ENCODE measurements at places on chromosomes 16 and 17. TPM values are rescaled to one million over a fixed set of nuclear protein-coding genes. Genes with fewer than 3 reads are reported as not detected.

CCL17 gene
- not detected for total RNA-seq

NECAB2 gene
- total RNA-seq: 1.4 TPM

GAST gene
- total RNA-seq: not detected

PITPNM3 gene
- 0.59 TPM for total RNA-seq

TBC1D3G gene
- not detected for total RNA-seq

GPR179 gene
- total RNA-seq: 0.97 TPM

OR1F1 gene
- not detected for total RNA-seq

HSDL1 gene
- 10.5 TPM for total RNA-seq

DNASE1L2 gene
- 0.97 TPM for total RNA-seq

GRCh38 chr17:10205549-10206185 is 7.3 kb upstream of the GAS7 start:
- DNase-seq: no peak

- DNase-seq: no peak
Measured at GRCh38 chr16:185213-185612, 5.0 kb downstream of the HBQ1 start.

DNA sequence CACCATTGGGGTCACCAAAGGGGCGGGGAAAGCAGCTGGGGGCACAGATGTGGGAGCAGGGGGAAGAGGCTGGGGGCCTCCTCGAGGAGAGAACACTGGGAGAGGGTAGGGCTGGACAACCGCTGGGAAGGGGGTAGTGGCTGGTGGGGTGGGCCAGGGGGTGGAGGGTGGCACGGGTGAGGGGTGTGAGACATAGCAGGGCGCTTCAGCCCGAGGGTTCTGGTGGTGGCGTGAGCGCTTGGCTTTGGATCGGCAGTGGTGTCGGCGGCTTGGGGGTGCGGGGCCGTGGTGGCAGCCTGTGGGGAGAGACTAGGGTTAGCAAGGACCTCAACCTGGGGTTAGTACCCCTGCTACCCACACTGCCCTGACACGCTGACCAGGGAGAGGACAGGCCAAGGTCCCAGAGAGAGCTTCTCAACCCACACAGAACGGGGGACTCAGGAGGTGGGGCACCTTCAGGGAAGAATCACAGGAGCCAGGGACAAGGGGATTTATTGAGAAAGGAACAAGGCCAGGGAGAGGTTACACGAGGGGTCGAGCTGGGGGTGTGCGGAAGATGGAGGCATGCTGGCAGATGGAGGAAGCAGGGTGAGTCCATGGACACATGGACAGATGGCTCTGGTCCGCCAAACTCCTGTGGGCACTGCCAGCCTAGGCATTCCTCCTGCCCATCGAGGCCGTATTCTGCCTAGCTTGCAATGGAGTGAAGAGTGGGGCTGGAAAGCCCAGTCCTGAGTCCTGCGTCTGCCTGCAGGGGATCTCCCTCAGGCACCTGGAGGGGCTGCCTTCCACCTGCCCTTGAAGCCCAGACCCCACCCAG is 8.4 kb downstream of the PER1 start:
- no peak for DNase-seq

DNA sequence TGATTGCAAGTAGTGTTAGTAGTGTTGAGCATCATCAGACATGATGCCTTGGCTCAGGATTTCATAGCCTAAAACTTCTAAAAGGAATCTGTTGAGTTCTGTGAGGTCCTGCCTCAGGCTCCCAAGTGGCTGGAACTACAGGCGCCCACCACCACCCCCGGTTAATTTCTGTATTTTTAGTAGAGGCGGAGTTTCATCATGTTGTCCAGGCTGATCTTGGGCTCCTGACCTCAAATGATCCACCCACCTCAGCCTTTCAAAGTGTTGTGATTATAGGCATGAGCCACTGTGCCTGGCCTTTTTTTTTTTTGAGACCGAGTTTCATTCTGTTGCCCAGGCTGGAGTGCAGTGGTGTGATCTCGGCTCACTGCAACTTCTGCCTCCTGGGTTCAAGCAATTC is 5.7 kb downstream of the PSMD11 start:
- DNase-seq: no peak

- DNase-seq: no peak
Measured at GRCh38 chr17:57004944-57005579, 27.1 kb downstream of the SCPEP1 start.

DNA sequence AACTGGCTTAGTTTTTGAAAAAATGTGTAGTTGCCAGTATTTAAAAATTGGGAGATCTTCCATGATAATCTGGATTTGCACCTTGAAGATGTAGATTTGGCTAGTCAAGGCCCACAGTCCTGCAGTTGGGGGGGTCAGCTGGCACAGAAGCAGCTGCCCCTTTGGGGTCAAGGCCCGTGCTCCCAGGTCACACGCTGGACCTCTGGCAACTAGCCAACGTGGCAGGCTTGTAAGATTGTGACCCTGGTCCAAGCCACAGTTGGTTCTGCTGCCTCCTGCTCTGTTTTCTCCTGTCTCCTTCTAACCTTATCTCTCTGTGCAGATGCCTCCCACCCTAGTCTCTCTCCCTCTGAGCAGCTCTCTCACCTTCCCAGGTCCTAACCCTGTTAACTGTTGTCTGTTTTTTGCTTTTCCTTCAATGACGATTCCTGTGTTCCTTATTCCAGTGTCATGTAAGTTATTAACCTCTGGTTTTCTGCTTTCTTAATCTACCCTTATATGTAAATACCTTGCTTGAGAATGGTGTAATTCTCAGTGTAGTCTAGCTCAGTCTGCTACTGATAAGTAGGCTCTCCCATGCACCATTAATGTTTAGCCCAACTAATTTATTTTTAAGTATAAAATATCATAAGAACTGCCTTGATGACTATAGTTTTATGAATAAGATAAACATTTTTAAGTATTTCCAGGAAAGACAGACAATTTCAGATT is 27.9 kb downstream of the CLEC16A start:
- DNase-seq: no peak

- DNase-seq: peak; percentile 69
Measured at GRCh38 chr16:78684030-78684611, 584.7 kb downstream of the WWOX start.

- no peak for DNase-seq
Measured at GRCh38 chr16:1464894-1465566, 9.8 kb downstream of the CLCN7 start.

DNA sequence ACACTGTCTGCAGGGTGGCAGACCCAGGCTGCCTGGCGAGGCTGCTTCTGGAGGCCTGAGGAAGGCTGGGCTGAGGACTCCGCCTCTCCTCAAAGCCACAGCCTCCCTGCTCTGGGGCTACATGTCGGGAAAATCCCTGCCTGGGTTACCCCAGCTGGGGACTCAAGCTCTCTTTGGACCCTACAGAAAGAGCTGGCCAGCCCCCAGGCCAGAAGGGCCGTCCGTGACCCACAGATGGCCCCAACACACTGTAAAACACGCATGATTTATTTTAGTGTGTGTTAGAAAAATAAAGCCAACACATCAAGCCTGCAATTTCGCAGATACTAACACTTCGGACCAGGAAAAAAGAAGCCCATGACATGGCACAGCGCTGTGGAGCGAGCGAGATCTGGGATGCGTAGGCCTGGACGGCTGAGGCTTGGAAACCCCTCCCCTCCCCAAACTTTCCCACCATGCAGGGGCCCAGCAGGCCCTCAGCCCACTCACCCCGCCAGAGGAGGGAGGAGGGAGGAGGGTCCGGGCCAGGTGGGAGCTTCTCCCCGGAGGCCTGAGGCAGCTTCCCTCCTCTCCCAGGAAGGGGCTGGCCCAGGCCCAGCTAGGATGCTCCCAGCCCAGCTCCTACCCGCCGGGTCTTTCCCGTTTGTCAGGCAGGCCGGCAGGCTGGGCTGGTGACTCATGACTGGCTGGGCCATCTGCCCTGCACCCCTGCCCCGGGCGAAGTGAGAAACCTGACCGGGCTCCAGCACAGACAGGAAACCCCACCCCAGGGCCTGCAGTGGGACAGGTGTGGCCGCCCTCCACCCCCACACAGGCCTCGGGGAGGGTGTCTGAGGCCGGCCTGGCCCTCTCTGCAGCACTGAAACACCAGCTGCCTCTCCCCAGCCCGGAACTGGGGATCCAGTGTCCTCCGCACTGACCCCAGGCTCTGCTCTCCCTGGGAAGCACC is 34.1 kb upstream of the SLC38A10 start:
- peak; percentile 89 for DNase-seq

- DNase-seq: no peak
Measured at GRCh38 chr17:48044851-48045250, 3.3 kb upstream of the NFE2L1 start.

- DNase-seq: no peak
Measured at GRCh38 chr17:74337834-74338500, 11.9 kb downstream of the KIF19 start.

DNA sequence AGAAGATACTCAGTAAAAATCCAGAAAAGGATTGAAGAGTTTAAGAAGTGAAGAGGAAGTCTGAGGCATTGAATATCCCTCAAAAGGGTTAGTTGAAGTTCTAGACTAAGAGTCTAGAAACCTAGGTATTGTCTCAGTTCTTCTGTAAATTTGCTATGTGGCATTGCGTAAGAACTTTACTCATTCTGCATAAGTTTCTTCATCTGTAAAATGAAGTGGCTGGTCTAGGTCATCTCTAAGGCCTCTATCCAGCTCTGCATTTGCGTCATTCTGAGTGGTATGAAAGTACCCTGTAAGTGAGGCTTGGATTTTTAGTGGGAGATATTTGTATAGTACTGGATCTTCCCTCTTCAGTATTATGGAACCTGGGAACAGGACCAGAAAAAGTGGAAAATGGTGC is 130.2 kb downstream of the MYO1D start:
- DNase-seq: no peak

DNA sequence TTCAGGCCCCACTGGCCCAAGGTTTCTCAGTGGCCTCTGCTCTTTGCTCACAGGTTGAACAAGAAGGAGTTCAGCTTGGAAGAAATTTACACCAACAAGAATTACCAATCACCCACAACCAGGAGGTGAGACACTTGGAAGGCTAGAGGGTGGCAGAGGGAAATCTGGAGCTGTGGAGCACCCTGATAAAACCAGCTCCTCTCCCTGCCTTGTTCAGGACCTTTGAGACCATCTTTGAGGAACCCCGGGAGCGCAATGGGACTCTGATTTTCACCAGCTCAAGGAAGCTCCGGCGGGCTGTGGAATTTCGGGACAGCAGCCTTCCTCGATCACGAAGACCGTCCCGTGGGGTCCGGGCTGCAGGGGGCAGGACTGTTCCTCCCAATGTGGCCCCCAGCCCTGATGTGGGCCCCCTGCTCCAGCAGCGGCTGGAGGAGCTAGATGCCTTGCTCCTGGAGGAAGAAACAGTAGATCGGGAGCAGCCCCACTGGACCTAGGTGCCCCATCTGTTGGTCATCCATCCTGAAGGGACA is 2.4 kb upstream of the FBRS start:
- no peak for DNase-seq

GRCh38 chr16:10182222-10183053 is at the start of gene GRIN2A:
TSS of gene GRIN2A (minus strand) at chr16:10182428. CDS start at chr16:10180411, 2,017 bp downstream.
- DNase-seq: no peak

DNA sequence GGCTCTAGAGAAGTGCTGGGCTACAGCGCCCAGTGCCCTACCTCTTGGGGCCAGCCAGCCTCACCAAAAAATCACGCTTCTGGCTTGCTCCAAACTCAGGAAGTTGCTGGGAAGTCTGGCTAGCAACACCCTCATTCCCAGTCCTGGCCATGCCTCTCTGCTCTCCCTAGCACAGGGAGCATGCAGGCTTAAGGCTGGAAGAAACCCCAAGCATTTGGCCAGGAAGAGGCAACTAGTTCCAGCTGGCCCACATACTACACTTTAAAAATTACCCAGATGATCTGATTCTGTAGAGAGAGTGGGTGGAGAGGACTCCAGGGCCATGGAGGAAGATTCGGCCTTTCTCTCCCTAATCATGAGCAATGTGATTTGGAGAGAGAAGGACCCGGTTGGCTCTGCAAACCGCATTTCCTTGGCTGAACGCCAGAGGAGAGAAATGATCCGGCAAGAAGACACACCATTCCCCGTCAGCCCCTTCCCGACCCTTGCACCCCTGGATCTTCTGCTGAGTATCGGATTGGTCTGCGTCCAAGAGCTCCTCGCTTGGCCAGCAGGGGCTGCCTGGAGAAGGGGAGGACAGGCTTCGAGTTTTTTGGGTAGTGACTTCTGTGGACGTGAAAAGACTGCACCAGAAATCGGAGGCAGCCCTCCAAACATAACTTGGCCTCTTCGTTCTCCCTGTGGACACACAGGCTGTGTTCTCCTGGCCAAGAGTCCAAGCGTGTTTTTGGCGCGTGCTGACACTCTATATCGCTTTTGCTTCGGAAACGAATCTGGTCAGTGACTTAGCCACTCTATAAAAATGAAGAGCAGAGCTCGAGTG is 406.3 kb downstream of the WWOX start:
- peak; percentile 92 for DNase-seq

All from uterus (tissue), 4 donors.